ENCODE measurements at places on chromosomes 6 and 20.
A peak's percentile ranks its signal among the peaks of the same experiment; 100 is the strongest.

DNA sequence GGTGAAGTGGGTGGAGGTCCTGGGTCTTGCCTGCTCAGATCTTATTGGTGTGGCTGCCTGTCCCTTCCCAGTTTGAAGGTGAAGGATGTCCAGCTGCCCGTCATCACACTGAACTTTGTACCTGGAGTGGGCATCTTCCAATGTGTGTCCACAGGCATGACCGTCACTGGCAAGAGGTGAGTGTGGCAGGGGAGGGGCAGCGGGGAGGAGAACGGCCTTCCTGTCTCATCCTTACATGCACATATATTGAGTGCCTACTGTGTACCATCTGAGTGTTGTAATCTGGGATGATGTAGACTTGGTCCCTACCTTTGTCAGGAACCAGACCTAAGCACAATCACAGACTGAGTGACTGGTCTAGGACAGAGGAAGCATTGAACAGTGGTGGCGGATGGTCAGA is 2.7 kb downstream of the BPIFB6 start:
- DNase-seq: no peak

GRCh38 chr20:9306521-9306920 is 207.9 kb upstream of the LAMP5 start:
- no peak for DNase-seq

DNA sequence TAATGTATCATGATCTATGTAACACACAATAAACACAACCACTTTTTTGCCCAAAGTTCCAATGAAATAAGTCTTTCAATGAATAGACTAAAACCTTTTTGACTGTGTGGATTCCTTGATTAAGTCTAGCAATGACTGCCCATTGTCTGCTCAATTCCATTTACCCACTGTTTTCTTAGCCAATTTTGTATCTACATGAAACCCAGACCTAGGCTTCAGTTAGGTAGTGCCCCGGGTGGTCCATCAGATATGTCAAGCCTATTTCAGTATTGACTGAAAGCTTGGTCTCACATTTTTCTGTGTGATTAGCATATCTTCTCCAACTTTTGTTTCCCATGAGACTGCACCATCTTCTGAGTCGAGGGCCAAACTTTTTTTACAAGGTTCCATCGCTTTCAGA is 615.0 kb downstream of the C6orf118 start:
- DNase-seq: no peak

GRCh38 chr20:36827541-36828279 is 48.2 kb upstream of the TLDC2 start:
- no peak for DNase-seq

DNA sequence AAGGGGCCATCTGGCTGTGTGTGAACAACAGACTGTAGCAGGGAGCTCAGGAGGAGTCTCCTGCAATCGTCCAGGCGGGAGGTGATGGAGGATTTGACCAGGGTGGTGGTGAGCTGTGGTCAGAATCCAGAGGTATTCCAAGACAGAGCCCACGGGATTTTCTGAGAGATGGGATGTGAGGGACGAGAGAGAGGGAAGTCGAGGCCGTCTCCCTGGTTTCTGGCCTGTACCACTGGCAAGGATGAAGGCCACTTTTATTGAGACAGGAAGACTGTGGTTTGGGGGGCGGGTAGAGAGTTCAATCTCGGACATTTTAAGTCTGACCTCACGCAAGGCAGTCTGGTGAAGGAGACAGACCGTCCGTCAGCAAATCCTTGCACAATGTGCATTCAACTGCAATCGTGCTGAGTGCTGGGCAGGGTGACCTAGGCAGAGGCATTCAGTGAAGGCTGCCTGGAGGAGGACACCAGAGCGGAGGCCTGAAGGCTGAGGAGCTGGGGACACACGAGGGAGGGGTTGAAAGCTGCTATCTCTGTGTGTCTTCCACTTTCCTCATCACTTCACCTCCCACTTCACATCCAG is 53.9 kb downstream of the PREX1 start:
- DNase-seq: no peak

- DNase-seq: no peak
These were observed 94.5 kb upstream of the MARCKS start for GRCh38 chr6:113762641-113763040.

DNA sequence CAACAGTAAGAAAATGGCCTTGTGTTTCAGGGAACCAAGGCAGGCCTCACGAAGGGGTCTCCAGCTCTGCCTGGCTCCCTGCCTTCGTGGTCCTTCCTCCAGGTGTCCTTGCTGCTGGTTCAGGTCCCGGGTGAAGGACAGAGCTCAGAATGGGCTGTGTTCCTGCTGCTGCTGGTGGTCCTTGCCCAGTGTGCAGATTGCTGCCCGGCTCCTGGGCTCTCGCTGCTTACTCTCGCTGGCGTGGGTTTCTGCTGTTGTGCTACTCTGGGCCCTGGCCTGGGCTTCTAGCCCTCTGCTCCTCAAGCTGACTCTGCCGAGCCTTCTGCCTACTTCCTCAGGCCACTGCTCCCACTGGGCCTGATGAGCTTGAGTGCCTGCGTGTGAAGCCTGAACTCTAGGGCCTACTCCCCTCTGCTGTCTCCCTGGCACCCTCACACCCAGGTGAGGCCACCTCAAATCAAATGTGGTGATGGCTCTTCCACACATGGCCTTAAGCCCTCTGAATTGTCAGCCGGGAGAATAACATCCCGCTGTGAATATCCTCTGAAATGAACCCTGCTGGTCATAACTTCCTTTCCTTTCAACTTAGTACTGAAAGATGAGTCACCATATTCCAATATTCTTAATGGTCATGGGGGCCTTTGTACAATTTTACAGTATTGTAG is 171.6 kb downstream of the FOXC1 start:
- peak; percentile 65 for DNase-seq

GRCh38 chr20:23937303-23938117 is 51.1 kb downstream of the GGTLC1 start:
- DNase-seq: peak; percentile 7
